Activated naive CD4-positive, alpha-beta T cell treated with anti-CD3 and anti-CD28 coated beads, Interleukin-2, amount 10 ng/mL, durations not matched to agents 5 hours and 36 hours (primary cell): ENCODE measurements at places on chromosomes 4 and X. TPM values are rescaled to one million over a fixed set of nuclear protein-coding genes. Genes with fewer than 3 reads are reported as not detected.

ZNF711 gene
- 0.35 TPM for total RNA-seq

BEND2 gene
- total RNA-seq = not detected

HSFX2 gene
- total RNA-seq = 0.33 TPM

ZNF141 gene
- 32.3 TPM for total RNA-seq

PLXNB3 gene
- 0.05 TPM for total RNA-seq

DRP2 gene
- 0.45 TPM for total RNA-seq

ZIC3 gene
- not detected for total RNA-seq

ARX gene
- total RNA-seq = not detected
